ENCODE measurements at places on chromosomes 5 and 9. TPM values are rescaled to one million over a fixed set of nuclear protein-coding genes. Genes with fewer than 3 reads are reported as not detected.
A peak's percentile ranks its signal among the peaks of the same experiment; 100 is the strongest.

GRCh38 chr5:93800988-93801811, 59.8 kb upstream of the POU5F2 start:
- ATAC-seq: peak; percentile 68

DNA sequence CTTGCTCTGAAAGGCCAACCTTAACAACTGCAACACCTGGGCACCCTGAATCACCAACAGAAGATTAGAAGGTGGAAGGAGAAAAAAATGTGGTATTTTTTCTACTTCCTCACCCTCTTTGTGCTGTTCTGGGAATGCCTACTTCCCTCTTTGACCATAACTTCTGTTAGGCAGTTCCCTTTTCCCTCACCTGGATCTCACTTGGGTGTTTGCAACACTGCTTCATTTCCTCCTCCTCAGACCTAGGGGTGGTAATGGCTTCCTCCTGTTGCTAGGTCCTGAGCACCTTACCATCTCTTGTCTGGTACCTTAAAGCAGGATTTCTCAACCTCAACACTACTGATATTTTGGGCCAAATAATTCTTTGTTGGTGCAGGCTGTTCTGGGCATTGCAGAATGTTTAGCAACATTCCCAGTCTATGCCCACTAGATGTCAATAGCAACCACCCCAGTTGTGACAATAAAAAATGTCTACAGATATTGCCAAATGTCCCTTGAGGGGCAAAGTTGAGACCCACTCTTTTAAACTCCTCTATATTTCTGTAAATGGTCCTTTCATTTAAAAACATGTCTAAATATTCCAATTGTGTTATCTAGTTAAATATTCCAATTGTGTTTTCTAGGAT, 300.0 kb upstream of the VLDLR start:
- no peak for ATAC-seq

DNA sequence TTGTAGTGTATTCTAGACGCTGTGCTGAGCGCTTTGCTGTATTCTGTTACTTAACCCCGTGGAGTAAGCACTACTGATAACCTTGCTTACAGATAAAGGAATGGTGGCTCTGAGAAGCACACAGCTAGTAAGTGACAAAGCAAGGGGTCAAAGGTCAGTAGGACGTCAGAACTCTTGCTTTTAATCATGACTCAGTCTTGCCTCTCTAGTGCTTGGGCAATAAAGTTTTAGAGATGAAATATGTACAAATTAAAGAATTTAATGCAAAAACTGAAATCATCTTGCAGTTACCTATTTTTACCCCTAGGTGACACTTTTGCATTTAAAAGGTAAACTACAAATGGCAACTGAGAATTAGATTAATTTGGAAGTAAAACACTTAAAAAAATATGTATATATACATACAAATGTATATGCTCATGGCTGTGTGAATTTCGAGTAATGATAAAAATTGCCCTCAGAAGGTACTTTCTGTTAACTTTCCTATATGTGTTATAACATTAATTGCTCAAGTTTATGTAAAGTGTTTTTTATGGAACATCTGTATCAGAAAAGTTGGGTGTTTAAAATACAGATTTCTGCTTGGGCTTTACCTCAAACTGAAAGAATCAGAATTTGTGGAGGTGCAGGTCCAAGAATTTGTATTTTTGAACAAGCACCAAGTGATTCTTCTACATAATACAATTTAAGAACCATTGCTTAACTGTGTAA, 175.1 kb upstream of the DAB2 start:
- ATAC-seq: no peak

DNA sequence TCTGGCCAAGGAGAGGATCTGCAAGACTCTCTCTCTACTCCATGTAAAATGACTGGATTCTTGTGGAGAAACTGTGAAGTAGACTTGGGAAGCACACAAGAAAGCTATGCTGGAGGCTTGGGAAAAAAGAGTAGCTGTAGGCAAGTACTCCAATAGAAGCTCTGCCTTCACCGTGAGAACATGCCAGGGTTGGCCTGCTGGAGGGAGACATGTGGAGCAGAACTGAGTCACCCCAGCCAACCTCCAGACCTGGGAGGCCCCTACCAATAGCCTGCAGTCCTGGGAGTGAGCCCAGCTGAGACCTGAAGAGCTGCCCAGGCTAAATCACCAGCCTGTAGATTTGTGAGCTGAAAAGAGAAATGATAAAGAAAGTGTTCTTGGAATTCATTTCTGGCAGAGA, 66.6 kb downstream of the DEPDC1B start:
- ATAC-seq: peak; percentile 99

DNA sequence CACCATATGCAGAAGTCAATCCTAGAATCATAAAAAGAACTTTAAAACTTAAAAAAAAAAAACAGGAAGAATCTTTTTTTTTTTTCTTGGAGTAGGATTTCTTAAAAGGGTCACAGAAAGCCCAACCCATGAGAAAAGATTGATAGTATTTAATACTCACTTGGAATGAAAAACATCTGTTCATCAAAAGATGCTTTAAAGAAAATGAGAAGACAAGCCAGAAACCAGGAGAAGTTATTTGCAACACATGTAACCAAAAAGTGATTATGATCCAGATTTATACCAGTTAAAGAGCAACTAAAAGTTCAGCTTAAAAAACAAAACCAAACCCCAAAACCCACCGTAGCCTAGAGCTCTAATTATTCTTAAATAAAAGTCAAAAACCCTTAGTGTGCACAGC, 69.3 kb downstream of the TLE4 start:
- no peak for ATAC-seq

RNF183 gene
- 0.16 TPM for total RNA-seq

MLLT3 gene
- 65.4 TPM for total RNA-seq

SLC31A1 gene
- 10.9 TPM for total RNA-seq

SOHLH1 gene
- total RNA-seq: not detected
